ENCODE measurements at places on chromosomes 16 and 17.

DNA sequence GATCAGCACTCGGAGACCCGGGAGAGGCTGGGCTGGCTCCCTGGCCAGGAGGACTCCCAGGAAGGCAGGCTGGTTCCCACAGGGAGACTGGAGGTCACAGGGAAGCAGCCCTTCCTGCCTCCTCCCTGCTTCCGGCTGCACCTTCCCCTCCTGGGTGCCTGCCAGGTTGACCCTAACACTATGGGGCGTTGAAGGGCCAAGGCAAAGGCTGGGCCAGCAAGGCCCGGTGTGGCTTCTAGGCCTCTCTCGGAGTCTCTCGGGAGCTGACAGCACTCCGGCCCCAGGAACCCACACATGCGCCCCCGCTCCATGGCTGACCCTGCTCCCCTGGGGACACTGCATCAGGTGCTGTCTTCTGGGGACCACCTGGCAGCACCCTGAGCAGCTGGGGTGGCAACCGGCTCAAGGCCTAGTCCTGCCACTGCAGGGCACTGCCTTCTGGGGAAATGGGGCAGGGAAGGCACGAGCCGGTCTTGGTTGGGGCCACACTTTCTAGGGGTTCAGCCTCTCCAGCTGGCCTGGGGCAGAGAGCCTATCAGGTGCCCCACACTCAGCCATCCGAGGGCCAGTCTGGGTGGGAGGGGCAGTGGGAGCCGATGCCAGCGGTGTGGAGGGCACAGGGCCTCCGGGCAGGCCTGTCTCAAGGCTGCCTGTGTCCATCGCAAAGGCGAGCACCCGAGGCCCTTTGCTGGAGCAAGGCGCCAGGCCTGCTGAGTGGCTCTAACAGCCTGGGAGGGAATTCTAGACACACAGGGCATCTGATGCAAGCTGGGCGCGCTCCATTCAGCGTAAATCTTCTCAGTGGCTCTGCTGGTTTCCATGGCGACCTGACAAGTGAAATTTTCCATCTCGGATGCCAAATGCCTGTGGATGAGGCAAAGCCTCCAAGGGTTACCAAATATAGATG is 5.6 kb upstream of the MTSS2 start:
- DNase-seq: no peak

DNA sequence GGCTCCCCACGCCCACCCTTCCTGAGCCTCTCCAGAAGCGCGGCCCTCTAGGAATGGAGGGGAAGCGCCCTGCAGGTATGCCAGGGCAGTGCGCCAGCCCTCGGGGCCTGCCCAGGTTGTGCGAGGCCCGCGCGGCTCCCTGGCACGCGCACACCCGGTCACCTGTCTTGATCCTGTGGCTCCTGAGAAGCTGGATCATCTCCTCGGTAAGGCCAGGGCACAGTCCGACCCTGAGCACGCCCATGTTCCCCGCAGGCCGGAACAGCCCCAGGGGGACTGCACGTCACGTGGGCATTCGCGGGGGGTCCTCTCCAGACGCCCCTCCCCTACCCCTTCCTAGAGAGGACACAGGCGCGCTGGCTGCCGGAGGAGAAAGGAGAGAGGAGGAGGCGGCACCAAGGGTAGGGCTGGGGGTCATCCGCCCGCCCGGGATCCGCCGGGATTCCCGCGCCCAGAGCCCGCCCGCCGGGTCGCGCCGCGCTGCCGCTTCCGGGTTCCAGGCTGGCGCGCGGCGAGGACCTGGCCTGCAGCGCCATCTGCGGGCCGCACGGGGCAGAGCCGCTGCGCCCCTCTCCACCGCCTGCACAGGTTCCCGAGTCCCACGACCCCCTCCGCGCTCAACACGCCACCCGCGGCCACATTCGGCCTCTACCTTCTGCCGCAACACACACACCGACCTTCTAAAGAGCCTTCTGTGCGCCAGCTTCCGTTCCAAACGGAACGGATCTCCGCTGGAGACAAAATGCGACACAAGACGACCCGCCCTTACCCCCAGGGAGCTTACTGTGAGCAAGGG is at the start of gene RAD51D:
TSS of gene RAD51D (minus strand) at position 491 of the 796 bp plus-strand sequence. CDS start at position 244, 247 bp downstream.
- peak; percentile 41 for DNase-seq

- DNase-seq: no peak
Observed at GRCh38 chr16:10576390-10577304, 3.8 kb downstream of the EMP2 start.

GRCh38 chr16:23516366-23517137 is 6.3 kb upstream of the GGA2 start:
- DNase-seq: no peak

DNA sequence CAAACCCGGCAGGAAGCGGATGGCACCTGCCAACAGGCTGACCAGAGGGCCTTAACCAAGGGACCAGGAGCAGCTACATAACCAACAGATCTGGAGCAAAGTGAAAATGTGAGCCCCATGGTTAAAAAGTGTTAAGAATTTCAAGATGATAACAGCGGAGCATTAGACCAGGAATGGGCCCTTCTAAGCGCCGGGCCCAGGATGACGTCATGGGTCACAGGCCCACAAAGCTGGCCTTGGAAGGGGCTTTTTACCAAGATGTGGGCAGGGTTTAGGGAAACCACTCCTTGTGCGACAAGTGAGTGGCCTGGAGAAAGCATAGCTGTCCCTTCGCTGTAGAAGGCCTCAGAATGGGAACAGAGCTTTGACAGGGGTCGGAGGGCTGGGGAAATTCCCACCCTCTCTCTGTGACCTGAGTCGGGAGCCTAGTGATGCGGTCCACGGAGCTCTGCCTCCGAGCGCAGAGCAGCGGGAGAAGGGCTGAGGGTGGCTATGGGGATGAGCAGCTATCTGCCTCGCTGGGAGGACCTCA is 84.4 kb upstream of the RPL38 start:
- DNase-seq: no peak

- no peak for DNase-seq
Observed at GRCh38 chr17:21742326-21742725, 50.0 kb downstream of the KCNJ18 start.

GRCh38 chr17:50114849-50115357 is 15.1 kb downstream of the SAMD14 start:
- DNase-seq: no peak

DNA sequence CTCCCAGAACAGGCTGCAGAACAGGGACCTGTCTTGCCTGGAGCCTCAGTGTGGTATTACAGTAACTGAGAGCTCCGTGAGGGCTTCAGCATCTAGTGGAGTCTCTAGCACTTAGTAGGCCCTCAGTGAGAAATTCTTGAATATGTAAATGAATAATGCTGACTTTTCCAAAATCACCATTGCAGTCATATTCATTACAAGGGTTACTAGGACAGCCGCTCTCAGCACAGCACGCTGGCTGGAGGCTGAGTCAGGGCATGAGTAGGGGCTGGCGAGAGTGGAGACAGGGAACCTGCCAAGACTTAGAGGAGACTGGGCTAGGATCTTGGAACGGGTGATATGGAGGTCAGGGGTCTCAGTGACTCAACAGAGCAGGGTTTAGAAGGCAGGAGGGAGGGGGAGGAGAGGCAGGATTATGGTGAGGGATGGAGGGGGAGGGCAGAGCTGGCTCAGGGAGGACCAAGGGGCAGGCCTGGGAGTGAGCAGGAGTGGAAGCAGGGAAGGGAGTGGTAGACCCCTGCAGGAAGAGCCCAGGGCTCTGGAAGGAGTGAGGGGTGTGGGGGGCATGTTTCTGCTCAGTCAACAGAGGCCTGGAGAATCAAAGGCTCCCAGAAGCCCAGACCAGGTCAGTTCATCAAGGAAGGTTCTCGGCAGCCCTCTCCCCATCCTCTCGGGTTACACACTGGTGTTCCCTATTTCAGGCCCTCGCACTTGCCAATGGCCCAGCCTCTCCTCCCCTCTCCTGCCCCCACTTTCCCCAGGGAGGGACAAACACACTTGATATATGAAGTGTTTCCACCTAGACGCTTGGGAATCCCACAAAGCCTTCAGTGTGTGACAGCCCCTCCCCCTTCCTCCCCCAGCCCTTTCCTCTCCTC is 42.3 kb downstream of the FZD2 start:
- DNase-seq: no peak

- no peak for DNase-seq
Observed at GRCh38 chr17:51617986-51618385, 357.6 kb downstream of the UTP18 start.

DNA sequence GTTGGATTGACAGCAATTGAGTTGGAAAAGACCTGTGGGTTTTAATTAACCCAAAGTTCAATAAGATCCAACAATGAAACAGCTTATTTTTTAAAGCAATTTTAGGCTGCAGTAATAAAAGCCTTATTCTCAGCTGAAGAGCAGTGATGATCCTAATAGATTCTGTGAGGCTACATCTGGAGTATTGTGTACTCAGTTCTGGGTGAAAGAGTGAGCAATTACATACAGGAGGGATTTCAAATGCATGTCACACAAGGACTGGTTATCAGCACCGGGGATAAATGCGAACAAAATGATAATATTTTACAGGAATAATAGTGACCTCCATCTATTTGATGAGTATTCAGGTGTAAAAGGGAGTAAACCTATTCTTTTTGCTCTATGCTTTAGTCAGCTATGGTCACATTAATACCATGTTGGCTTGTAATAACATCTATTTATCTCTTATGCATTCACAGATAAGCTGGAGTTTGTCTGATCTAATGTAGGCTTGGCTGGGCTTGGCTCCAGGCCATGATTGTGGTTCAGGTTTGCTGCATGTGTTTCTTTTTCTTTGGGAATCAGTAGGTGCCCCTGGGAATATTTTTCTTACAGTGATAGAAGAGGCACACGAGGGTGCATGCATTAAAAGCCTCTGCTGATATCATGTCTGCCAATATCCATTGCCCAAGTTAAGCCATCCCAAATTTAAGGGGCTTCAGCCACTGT is 22.2 kb upstream of the TOX3 start:
- DNase-seq: no peak

DNA sequence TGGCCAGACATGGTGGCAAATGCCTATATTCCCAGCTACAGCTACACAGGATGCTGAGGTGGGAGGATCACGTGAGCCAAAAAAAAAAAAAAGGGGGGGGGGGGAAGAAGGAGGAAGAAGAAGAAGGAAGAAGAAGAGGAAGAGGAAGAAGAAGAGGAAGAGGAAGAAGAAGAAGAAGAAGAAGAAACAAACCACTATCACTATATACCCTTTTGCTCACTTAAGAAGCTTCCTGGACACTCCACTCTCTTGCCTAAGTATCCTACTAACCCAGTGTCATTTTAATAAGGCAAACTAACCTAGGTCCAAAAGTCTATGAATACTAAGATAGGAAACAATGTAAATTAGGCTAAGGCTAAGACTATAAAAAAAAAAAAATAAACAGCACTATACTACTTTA is 54.8 kb downstream of the GPATCH8 start:
- no peak for DNase-seq

DNA sequence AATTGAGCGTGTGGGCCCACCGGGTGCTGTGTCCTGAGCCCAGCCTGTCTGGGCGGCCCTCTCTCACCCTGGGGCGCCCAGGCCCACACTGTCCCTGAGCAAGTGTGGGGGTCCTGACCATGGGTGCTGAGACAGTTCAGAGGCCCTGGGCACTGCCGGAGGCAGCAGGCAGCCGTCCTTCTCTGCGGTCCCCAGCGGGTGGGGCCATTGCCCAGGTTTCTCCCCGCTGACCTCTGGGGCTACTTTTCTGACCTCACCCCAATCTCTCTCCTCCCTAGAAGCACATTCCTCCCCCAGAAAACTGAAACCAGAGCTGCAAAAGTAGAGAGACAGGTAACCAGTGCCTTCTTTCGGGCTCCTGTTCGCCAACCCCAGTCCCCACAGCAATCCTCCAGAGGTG is 36.0 kb upstream of the PVALEF start:
- no peak for DNase-seq

GRCh38 chr17:62179525-62180161 is 114.6 kb upstream of the MED13 start:
- no peak for DNase-seq

- no peak for DNase-seq
Observed at GRCh38 chr16:81780350-81780749, 1.3 kb downstream of the PLCG2 start.

DNA sequence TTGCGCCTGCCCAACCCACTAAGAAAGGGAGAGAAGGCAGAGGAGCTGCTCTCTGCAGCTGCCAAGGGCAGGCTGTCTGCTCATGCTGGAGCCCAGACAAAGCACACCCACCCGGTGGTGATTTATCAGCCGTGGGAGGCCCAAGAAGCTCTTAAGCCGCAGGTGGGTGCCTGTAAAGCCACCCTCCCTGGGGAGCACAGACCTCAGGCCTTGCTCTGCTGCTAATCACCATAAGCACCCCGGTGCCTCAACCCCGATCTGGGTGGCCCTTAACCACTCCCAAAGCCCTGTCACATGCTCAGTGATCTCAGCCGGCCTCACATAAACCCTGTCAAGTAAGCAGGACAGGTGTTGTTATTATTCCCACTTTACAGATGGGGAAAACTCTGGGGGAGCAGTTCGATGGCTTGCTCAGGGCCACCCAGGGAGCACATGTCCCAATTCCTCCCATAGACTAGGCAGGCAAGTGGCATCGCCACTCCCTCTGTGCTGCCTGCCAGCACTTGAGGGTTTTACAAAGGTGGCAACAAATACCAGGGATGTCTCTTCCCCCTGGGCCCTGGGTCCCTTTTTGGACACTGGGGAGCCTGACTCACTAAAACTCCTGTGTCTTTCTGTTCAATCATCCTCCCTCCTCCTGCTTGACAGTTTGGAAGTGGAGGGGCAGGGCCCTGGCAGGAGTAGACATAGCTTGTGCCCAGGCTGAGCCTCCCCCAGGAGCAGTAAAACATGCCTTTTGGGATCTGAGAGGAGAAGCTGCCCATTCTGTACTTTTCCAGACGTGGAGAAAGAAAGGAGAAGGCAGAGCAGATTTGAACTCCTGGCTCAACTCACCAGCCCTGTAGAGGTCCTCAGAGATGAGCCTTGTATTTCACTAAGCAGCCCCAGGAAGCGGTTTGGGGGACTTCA is 299.3 kb downstream of the SOX9 start:
- DNase-seq: no peak

GRCh38 chr17:65850486-65850885 is 289.0 kb upstream of the AXIN2 start:
- no peak for DNase-seq

- no peak for DNase-seq
Observed at GRCh38 chr17:17570798-17571716, 20.5 kb downstream of the PEMT start.

DNA sequence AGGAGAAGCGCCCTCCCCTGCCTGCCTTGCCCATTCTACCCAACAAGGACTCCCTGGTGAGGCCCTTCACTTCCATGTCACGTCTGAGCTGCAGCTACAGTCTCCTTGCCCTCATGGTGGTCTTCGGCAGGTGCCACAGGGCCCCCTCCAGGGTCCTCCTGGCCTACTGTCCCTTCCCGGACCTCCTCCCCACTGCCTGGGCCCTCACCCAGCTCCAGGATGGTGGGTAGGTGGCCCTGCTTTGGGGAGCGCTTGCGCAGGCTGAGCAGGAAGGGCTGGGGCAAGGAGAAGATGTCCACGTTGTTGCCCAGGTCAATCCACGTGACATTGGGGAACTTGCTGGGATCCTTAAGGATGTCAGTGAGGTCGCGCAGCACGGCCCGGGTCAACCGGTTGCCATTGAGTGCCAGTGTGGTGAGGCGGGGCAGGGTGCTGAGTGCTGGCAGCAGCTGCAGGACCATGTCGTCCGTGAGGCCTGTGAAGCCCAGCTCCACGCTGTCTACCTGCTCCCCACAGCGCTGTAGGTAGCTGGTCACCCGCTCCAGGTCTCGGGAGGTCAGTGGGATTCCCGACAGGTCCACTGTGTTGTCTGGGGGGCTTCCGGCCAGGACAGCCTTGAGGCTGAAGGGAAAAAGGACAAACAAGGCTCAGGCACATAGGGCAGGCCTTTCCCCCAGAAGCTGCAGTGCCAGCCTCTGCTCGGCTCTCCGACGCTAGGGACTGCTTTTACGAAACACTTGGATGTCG is 28.3 kb downstream of the TRPV2 start:
- no peak for DNase-seq

GRCh38 chr16:710500-711075 is 4.3 kb upstream of the METRN start:
- no peak for DNase-seq

Data from stimulated activated CD4-positive, alpha-beta T cell treated with anti-CD3 and anti-CD28 coated beads, Interleukin-1b, Interleukin-23, amount 100 ng/mL, for 1 hour (primary cell).